ENCODE measurements at places on chromosomes 1 and 21.

DNA sequence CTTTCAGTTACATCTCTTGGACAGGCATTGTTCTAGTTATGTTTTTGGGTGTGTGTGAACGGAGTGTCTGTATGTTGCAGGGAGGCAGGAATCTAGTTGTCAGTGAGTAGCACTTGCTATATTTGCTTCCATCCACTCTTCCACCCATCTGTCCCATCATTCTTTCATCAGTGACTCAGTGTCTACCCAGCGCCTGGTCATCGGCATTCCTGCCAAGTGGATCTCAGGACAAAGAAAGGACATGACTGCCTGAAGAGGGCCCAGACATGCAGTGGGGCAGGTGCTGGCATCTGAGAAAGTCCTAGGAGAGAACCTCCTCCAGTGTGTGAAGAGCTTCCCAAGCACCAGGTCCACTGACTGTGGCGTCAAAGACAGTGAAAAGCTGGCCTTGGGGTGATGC is 27.3 kb upstream of the MAGOH start:
- no peak for DNase-seq

GRCh38 chr1:45925728-45926287 is 122.4 kb downstream of the MAST2 start:
- DNase-seq: no peak

DNA sequence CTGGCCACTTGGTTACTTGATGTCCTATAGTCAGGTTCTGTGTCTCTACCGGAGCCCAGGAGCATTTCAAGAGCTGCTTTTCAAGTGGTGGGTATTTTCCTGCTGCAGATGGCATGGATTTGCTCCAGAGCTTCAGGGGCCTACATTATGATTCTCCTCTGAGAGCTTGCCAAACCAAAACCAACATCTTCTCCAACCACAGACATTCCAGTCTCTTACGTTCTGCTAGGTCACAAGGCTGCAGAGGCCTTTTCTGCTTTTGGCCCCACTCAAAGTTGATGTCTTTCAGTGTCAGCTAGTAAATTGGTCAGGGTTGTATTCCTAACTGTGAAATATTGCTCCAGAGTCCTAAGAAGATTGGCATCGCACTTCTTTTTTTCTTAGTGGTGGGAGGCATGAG is 14.7 kb upstream of the AQP10 start:
- no peak for DNase-seq

GRCh38 chr21:14497825-14498224 is 48.3 kb downstream of the SAMSN1 start:
- no peak for DNase-seq

DNA sequence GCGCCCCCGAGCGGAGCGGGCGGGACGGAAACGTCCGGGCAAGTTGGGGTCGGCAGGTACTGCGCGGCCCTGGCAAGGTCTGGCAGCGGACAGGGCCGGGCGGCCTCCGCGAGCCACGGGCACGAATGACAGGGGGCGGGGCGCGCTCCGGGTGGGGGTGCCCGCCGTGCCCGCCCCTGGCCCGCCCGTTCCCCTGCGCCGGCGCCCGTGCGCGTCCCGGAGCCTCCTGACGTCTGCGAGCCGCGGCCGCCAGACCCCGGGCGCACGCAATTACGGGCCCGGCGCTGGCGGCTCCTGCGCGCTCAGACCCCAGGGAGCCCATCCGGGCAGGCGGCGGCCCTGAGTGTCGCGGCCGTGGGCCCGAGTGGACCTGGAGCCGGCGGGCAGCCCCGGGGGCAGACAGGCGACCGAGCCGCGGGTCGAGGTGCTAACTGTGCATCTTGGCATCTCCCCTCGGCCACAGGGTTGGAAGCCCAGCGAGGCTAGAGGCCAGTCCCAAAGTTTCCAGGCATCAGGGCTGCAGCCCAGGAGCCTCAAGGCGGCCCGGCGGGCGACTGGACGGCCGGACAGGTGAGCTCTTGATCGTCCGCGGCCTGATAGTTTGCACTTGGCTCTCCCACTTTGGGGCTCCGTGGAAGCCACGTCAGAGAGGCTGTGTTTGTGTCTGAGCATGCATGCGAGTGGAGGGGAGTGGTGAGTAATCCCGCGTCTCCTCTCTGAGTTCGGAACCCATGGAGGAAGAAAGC is 918 bp downstream of the MIB2 start:
- no peak for DNase-seq

DNA sequence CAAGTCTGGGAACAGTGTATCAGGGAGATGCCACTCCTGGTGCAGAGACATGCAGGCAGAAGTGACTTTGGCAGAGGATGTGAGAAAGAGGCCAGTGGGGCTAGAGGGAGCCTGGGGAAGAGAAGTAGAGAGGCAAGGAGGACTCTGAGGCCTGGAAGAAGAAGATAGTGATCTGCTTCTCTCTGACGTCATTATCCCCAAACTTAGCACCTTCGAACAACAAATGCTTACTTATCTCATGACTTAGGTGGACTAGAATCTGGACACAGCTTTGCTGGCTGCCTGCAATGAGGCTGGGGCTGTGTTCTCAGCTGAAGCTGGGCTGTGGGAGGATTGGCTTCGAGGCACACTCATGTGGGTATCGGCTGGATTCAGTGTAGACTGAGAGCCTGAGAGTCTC is 44.5 kb upstream of the ZNF678 start:
- DNase-seq: no peak

- DNase-seq: no peak
Measured at GRCh38 chr1:41578712-41579335, 94.3 kb upstream of the EDN2 start.

DNA sequence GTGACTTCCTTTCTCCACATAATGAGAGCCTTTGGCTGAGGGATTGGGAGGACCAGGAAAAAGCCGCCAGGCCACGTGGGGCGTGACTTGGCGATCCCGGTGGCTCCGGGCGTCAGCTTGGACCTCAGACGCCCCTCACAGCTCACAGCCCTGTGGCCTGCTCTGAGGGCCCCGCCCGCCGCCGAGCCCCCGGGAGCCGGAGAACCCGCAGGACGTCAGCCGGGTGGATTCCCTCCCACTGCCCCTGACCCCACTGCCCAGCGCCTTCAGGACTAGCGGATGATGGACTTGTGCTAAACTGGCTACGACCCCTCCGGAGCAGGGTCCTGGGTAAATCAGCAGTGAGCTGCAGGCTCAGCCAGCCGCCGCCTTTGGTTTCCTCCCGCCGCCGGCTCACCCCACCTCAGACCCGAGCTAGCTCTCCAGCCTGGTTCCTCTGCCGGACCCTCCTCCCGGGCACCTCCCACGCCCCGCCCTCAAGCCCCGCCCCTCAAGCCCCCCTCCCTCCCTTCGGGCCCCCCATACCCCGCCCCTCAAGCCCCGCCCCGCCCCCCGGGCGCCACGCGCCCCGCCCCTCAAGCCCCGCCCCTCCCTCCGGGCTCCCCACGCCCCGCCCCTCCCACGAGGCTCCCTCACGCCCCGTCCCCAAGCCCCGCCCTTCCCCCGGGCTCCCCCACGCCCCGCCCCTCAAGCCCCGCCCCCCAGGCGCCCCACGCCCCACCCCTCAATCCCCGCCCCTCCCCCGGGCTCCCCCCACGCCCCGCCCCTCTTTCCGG is 10.0 kb upstream of the FAAP20 start:
- DNase-seq: no peak

DNA sequence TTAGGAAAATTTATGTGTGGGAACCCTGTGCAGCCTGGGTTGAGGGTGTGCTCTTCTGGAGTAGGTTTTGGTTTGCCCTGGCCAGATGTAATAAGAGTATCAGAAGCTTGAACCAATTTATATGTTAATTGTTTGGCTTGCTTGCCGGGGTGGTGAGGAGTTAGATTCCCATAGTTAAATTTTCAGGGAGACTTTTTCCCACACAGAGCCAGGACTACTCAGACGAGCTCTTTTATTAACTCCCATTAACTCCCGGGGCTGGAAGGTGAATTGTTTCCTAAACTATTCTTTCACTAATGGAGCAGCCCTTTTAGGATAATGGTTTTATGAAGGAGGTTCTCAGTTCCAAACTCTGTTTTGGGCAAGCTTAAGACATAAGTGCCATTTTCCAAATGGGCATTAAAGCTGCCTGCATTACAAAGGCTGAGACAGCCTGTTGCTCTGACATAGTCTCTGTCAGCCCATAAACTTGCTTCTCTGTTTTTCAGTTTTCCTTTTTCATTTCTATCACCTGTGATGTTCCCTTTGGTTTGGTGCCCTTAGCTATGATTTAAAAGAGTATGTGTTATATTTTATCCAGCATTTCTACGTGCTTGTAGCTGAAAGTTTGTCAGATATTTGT is 18.0 kb upstream of the RAB3GAP2 start:
- no peak for DNase-seq

- no peak for DNase-seq
Measured at GRCh38 chr1:90114521-90115141, 119.7 kb downstream of the ZNF326 start.

DNA sequence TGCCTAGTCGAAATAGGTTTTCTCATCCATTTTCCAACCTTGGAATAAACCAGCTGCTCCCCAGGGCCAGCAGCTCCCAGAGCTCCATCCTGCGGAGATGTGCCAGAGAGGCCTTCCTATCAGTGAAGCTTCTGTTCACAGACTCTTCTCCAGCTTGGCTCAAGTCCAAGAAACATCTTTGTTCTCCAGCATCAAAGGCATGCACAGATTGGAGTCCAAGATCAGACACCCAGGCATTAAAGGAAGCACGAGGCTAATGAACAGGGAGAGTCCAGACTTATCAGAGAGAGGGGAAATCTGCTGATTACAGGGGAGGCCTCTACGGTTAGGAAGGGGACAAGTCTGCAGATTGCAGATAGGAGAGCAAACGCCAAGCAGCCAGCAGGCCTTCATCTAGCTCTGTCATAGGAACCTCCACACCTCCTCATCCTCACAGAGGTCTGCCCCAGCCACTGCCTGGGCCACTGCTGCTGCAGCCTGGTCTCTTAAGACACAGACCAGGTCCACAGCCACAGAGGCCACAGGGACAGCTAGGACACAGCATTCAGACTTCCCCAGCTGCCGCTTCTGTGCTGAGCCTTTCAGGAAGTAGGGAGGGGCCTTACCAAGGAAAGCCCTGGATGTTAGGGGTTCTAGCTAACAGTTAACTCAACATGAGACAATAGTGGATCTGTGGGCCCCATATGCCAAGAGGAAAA is 3.4 kb downstream of the PRR9 start:
- DNase-seq: no peak

DNA sequence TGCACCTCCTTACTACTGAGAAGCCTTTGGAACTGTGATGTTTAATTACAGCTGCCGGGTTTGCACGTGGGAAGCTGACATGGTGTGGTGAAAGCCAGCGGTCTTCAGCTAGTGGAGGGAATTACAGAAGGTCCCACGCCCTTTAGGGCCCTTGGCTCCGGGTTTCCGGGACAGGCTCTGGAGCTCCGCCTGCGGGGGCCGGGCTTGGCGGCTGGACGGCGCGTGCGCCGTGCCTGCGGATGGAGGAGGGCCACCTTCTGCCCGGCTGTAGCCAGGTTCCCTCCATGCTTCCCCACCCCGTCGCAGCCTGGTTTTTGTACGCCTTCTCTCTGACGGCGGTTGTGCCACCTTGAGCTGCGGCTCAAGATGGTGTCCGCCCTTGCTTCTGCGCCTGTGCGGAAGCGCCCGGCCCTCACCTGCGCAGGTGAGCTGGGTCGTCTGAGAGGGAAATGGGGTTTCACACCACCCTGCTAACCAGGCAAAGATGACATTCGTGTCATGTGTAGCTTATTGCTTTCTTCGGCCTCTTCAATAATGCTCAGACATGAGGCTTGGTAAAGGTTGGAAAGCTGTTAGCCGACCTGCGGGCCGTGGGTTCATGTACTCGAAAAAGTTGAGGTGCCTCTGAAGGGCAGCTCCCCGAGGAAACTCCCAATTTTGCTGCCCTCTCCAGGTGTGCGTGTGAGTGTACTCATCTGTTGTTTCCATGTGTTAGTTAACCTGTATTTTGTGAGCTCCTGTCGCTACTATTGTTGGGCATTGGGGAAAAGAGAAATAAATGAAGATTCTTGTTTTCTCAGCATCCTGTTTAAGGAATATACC is 36.6 kb upstream of the OPRD1 start:
- DNase-seq: no peak

DNA sequence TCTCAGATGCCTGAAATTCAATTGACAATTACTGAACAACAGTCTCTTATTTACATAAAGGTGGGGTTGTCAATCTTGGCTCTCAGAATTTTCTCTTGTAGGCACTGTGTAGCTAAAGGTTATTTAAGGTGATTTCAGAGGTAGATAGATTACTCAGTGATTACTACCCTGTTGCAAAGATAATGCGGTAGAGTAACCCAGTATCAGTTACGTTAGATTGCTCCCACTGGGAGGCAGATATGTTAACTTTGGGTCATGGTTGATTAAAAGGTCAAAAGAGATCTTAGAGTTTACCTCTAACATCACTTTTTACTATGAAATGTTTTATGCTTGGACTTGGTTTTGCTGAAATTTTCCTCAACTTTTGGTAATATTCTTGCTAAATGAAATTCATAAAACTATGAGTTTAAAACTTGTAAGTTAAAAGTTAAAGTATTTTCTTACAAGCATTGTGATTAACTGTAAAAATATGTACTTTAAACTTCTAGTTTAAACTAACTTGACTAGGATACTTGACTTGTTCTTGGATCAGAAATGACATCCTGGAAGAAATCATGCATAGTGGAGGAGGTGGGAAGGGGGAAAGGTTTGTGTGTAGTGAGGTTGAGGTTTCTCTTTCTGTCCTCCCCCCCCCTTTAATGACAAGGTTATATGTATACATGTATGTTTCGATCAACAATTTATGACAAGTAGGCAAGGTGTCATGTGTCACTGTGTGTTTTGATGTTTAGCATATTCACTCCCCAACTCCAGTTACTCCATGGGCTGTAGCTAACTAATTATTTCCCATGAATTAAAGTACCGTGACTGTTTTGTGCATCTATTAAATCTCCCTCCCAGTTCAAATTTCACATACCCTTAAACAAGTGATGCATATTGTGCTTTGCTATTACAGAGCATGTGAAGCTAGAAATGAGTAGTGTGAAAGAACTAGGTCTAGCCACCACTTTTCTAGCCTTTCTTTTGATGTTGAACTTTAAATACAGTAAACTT is 2.9 kb downstream of the LAMC1 start:
- no peak for DNase-seq

DNA sequence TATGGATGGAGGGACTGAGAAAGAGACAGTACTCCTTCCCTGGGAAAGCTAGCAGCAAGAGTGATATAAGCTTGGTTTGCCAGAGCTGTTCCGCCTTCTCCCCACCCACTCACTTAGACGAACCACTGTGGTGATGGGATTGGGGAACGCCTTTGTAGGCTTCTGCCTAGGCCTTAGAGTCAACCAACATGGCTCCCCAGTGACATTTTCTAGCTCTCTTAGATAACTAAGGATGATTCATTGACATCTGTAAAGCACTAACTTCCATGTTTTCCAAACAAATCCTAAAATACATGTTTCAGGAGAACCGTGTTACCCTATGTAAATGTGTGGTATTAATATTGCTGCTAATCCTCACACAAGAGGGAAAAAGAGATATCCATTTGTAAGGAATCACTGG is 21.6 kb upstream of the SSX2IP start:
- no peak for DNase-seq

- DNase-seq: no peak
Measured at GRCh38 chr21:32021319-32021994, 148.6 kb downstream of the HUNK start.

DNA sequence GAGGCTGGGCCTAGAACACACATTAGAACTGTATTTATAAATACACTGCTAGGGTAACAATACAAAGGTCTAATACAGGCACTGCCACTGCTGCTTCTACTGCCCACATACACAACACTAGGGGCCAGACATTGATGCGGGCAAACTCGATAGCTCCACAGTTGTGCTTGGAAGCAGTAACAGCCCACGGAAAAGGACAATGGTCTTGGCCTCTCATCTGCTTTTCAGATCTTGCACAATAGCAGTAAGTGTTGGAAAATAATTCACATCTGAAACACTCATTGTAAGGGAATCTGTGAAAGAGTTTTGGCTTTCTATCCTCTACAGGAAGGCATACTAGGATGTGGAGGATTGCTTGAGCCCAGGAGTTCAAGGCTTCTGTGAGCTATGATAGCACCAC is 6.9 kb upstream of the SPOCD1 start:
- DNase-seq: no peak

Measured in NCI-H1048 (cell line).